ENCODE measurements at places on chromosomes 7 and 10.

- no peaks in the 10 kb centered on the region for H3K4me1 ChIP-seq
- H3K36me3 ChIP-seq: no peaks in the 10 kb centered on the region
- no peak overlapping the region for H3K4me3 ChIP-seq
- no peaks in the 10 kb centered on the region for H3K27me3 ChIP-seq
These were observed 24.5 kb upstream of the ELAPOR2 start for GRCh38 chr7:87083865-87084519.

DNA sequence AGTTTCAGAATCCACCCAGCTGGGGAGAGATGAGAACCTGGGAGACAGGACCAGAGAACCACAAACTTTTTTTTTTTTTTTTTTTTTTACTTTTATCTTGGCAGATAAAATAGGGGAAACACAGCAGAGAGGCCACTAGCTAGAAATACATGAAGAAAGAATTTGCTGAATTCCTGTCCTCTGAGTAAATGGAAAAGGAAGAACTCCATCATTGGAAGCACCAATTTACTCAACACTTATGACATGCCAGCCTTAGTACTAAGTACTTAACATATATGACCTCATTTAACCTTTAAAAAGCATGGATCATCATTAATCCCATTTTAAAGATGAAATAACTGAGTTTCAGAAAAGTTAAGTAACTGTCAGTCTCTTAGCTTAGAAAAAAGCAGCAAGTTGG, 343.0 kb upstream of the NPSR1 start:
- no peaks in the 10 kb centered on the region for H3K27me3 ChIP-seq
- peak overlapping the region; percentile 73 for H3K27ac ChIP-seq
- H3K36me3 ChIP-seq: no peaks in the 10 kb centered on the region
- H3K4me1 ChIP-seq: peaks cover 18% of the 10 kb centered on the region
- no peak for DNase-seq

DNA sequence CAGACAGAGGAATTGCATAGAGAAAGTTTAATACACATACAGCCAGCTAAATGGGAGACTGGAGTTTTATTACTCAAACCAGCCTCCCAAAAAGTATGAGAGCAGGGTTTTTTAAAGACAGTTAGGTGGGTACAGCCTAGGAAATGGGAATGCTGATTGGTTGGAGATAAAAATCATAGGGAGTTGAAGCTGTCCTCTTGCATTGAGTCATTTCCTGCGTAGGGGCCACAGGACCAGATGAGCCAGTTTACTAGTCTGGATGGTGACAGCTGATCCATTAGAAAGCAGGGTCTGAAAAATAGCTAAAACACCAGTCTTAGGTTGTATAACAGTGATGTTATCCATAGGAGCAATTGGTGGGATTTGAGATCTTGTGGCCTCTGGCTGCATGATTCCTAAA, 76.1 kb upstream of the POM121L12 start:
- H3K27ac ChIP-seq: no peak overlapping the region
- H3K4me1 ChIP-seq: no peaks in the 10 kb centered on the region
- no peaks in the 10 kb centered on the region for H3K27me3 ChIP-seq
- DNase-seq: no peak

DNA sequence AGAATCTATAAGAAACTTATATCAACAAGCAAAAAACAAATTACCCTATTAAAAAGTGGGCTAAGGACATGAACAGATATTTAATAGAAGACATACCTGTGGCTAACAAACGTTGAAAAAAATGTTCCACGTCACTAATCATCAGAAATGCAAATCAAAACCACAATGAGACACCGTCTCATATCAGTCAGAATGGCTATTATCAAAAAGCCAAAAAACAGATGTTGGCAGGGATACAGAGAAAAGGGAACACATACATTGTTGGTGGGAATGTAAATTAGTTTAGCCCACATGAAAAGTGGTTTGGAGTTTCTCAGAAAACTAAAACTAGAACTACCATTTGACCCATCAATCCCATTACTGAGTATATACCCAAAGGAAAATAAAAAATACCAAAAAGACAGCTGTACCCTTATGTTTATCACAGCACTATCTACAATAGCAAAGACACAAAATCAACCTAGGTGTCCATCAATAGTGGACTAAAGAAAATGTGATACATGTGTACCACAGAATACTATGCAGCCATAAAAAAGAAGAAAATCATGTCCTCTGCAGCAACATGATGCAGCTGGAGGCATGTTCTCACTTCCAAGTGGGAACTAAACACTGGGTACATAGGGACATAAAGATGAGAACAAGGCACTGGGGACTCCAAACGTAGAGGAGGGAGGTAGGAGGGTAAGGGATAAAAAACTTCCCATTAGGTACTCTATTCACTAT, 83.8 kb upstream of the TMEM168 start:
- DNase-seq: no peak
- no peak overlapping the region for H3K4me3 ChIP-seq
- H3K36me3 ChIP-seq: peaks cover 9% of the 10 kb centered on the region
- no peaks in the 10 kb centered on the region for H3K4me1 ChIP-seq
- H3K27me3 ChIP-seq: no peaks in the 10 kb centered on the region

GRCh38 chr10:77350711-77351119, 286.9 kb downstream of the KCNMA1 start:
- peaks cover 4% of the 10 kb centered on the region for H3K4me1 ChIP-seq
- DNase-seq: peak; percentile 19
- H3K36me3 ChIP-seq: no peaks in the 10 kb centered on the region
- H3K27ac ChIP-seq: peak overlapping the region; percentile 58

DNA sequence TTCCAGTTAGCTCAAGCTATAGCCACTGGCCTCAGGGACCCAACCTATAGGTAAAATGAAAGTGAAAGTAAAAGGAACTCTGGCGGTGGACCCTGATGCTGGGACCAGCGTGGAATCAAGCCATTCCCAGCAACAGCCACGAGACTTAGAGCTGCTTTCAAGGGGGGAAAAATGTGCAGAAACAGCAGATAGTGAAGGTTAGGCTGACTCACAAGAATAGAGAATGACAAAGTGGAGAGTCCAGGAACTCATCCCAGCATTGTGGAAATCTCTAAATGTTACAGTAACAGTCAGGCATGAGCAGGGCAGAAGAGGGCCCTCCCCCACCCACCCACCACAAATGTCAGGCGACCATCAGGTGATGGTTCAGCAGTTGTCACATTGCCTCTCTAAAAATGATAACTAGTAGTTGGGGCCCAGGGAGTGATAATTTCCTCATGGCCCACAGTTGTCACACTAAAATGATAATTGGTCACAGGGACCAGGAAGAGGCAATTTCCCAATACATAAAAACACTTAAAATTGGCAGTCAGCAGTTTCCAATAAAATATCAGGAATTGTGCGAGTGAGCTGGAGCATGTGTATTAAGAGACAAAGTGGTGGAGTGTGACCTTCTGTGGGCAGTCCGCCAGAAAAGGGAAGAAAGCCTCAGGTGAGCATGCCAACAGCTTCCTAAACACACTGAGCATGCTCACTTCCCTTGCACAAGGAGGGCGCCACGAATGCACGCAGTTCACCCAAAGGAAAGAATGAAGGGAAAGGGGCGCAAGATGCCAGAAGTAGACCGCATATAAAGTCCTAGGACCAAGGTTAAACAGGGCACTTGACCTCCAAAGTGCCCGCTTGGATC, 129.8 kb upstream of the PPP1R3A start:
- no peaks in the 10 kb centered on the region for H3K4me1 ChIP-seq
- no peak overlapping the region for H3K27ac ChIP-seq
- peak overlapping the region; percentile 48 for H3K4me3 ChIP-seq
- H3K36me3 ChIP-seq: no peaks in the 10 kb centered on the region
- DNase-seq: peak; percentile 16

DNA sequence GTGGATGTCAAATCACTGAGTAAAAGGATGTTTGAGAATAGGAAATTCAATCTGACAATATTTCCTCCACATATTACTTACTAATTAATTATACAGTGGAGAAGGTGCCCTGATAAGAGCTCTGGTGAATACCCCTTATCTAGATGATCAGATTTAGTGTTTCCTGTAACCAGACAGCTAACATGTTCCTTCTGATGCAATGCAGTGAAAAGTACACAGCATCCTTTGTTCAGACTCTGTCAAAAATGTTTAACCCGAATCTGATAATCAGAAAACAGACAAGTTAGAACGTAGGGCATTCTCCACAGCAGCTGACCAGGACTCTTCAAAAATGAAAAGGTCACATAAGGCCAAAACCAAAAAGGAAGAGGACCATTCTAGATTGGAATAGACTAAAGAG, 46.2 kb downstream of the WDR11 start:
- peak overlapping the region; percentile 43 for H3K27ac ChIP-seq
- no peak overlapping the region for H3K4me3 ChIP-seq

DNA sequence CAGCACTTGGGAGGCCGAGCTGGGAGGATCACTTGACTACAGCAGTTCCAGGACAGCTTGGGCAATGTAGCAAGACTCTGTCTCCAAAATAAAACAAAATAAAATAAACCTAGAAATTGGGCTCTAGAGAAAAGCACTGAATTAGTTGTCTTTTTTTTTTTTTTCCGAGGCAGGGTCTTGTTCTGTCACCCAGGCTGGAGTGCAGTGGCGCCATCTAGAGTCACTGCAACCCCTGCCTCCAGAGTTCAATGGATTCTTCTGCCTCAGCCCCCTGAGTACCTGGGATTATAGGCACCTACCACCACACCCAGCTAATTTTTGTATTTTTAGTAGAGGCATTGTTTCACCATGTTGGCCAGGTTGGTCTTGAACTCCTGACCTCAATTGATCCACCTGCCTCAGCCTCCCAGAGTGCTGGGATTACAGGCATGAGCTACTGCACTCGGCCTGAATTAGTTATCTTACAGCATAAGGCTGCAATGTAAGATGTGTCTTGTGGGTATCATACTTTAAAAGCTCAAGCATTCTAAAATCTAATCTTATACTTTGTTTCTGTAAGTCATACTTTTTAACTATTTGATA, 12.8 kb downstream of the MEIG1 start:
- peaks cover 3% of the 10 kb centered on the region for H3K4me1 ChIP-seq
- H3K27me3 ChIP-seq: no peaks in the 10 kb centered on the region
- H3K36me3 ChIP-seq: no peaks in the 10 kb centered on the region
- H3K27ac ChIP-seq: no peak overlapping the region

DNA sequence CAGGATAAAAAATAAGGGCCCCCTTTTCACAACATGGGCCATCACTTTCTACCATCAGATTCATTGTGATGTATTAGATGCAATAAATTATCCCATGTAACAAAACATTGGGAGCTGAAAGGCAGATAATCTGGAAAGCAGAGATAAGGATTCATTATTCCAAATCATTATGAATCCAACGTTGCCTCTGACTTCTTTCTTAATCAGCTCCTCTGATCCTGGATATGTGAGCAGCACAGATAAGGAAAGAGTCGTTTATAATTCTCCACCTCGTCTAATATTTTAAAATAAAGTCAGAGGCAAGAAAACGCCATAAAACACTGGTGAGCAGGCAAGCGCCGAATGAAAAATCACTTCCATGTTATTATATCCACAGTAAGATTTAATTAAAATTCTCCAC, 13.8 kb upstream of the GATA3 start:
- peaks cover 4% of the 10 kb centered on the region for H3K4me1 ChIP-seq
- no peaks in the 10 kb centered on the region for H3K27me3 ChIP-seq
- H3K27ac ChIP-seq: no peak overlapping the region
- DNase-seq: no peak
- H3K36me3 ChIP-seq: no peaks in the 10 kb centered on the region

DNA sequence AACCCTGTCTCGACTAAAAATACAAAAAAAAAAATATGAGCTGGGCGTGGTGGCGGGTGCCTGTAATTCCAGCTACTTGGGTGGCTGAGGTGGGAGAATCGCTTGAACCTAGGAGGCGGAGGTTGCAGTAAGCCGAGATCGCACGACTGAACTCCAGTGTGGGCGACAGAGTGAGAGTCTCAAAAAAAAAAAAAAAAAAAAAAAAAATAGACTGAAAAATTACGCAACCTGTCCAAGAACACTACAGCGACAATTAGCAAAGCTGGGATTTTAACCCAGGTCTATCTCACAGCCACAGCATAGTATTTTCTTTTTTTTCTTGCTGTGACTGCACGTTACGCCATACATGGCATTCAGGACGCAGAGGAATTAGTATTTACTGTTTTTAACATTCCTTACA, 1.1 kb upstream of the RABGEF1 start:
- H3K4me3 ChIP-seq: peak overlapping the region; percentile 64
- H3K4me1 ChIP-seq: no peaks in the 10 kb centered on the region
- DNase-seq: no peak

- no peak overlapping the region for H3K27ac ChIP-seq
- no peaks in the 10 kb centered on the region for H3K27me3 ChIP-seq
- peak overlapping the region; percentile 46 for H3K4me3 ChIP-seq
- H3K4me1 ChIP-seq: peaks cover 4% of the 10 kb centered on the region
- H3K36me3 ChIP-seq: no peaks in the 10 kb centered on the region
These were observed 15.6 kb upstream of the RFC2 start for GRCh38 chr7:74269757-74270277.

DNA sequence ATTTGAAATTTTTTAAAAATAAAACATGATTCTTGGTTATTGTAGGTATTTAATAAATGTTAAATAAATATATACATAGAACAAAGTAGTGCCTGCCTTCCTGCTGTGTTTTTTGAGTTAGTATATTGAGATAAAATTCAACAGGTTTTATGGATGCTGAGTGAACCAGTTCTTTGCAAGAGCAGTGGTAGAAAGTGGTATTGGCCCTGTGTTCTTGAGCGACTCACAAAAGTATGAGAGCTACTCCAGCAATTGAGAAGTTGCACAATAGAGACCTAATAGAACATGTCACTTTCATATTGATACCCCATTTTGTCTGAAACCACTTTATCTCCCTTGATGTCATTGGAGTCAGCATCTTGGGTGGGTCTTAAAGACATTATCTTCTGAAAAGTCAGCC, 32.6 kb upstream of the GJD4 start:
- H3K4me1 ChIP-seq: no peaks in the 10 kb centered on the region
- no peaks in the 10 kb centered on the region for H3K27me3 ChIP-seq
- DNase-seq: no peak
- H3K27ac ChIP-seq: no peak overlapping the region

DNA sequence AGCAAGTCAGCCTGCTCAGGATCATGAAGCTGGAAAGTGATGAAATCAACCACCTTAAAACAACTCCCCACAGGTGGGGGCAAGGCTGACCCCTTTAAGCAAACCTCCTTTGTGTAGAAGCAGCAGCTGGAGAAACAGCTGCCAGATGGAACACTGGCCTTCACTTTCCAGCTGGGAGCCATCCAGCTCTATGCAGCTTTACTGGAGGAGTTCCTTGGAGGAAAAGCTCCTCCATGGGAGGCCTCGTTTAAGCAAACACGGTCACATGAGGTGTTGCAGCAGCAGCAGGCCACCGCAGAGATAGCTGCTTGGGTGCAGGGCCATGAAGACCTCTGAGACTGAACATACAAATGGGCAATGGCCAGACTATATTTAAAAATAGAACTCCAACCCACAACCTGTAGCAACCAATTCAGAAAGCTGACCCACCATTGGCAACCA, 13.0 kb upstream of the DLG5 start:
- H3K27ac ChIP-seq: no peak overlapping the region
- H3K4me3 ChIP-seq: no peak overlapping the region
- H3K27me3 ChIP-seq: no peaks in the 10 kb centered on the region
- no peak for DNase-seq
- H3K36me3 ChIP-seq: no peaks in the 10 kb centered on the region

DNA sequence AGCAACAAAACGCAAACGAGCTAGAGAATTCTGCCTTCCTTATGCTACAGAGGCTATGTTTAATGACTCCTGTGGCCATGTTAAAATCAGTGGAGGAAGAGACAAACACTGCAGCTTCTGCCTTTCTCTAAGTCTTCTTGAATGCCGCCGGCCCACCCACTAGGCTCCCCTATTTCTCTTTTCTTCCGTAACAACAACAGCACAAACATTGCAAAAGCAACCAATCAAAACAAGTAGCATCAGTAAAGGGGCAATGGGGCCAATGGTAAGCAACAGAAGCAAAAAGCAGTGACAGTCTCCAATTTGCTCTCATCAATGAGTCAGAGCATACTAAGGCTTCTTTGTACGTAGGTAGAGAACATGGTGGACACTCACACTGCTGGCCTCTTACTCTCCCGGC, 26.8 kb downstream of the DNAJC1 start:
- H3K4me1 ChIP-seq: peaks cover 35% of the 10 kb centered on the region
- H3K36me3 ChIP-seq: no peaks in the 10 kb centered on the region
- DNase-seq: no peak
- H3K27me3 ChIP-seq: no peaks in the 10 kb centered on the region
- H3K27ac ChIP-seq: no peak overlapping the region
